DMS79 treated with DMSO at 0.1 percent for 48 hours (cell line): ENCODE measurements at places on chromosomes 3 and 15.

DNA sequence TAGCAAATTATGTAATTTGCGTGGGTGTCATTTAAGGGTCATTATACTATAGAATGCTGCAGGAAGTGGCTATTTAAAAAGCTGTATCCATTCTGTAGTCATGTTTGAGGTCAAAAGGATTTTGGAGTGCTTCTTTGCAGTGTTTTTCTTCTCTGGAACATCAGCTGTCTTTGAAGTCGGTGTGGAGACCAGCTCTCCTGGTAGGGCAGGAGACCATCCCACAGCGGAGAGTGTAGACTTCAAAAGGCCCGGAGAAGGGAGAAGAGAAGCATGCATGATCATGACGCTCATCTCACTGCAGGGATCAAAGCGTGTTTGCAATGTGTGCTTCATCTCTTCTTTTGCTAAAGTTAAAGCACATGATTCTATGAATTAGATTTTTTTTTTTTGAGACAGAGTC is 19.9 kb downstream of the PXK start:
- no peak for DNase-seq

- no peak for DNase-seq
Measured at GRCh38 chr15:68333775-68334470, 56.4 kb downstream of the FEM1B start.

DNA sequence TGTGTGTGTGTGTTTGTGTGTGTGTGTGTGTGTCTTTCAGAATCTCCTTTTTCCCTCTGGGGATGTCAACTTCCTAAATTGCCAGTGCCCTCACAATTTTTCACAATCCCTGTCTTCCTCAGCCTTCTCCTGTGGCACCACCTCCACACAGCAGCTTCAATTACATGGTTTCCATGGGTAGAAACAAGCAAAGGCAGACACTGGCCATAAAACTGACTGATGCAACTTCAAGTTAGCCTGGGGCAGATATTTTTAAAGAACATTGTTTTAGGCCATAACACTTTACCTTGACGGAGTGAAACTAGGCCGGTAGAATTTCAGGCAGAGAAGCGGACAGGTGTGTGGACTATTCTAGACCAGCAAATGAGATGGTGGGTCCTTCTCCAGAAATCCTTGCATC is 405.8 kb upstream of the SUCLG2 start:
- no peak for DNase-seq

DNA sequence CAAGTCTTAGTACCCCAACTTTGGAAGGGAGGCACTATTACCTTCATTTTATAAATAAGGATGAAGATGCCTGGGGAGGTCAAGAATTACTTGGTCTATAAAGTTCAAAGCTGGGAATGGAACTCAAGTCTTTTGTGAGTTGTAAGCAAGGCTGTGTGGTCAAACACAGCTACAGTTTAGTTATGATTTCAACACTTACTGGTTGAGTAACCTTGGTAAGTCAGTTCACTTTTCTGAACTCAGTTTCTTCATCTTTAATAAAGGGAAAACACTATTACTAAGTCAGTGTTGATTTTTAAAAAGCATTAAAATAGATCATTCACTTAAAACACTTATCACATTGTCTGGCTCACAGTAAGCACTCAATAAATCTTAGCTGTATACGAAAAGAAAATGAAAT is 200.4 kb upstream of the ADAMTS9 start:
- DNase-seq, result no peak

GRCh38 chr3:100030914-100031425 is 83.3 kb downstream of the FILIP1L start:
- DNase-seq, result no peak

GRCh38 chr15:66251790-66252684 is 1.5 kb downstream of the MEGF11 start:
- peak; percentile 5 for DNase-seq

DNA sequence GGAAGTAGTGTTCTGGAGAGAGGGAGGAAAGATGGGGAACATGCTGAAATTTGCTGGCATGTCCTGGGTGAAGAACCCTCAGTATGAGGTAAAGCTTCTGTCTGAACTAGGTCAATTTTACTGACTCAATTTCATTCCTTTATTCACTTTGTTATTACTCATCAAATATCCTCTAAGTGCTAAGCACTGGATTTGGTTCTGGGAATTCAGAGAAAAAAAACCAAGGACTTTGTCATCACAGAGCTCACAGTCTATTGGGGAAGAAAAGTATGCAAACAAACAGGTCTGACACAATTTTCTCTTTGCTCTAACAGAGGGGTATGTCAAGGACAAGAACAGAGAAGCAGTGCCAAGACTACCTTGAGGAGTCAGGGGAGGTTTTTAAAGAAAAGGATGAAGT is 68.0 kb downstream of the TFG start:
- no peak for DNase-seq

- no peak for DNase-seq
Measured at GRCh38 chr3:126849768-126850167, 133.1 kb upstream of the PLXNA1 start.

- DNase-seq, result no peak
Measured at GRCh38 chr3:194368918-194369317, 625 bp downstream of the LRRC15 start.

DNA sequence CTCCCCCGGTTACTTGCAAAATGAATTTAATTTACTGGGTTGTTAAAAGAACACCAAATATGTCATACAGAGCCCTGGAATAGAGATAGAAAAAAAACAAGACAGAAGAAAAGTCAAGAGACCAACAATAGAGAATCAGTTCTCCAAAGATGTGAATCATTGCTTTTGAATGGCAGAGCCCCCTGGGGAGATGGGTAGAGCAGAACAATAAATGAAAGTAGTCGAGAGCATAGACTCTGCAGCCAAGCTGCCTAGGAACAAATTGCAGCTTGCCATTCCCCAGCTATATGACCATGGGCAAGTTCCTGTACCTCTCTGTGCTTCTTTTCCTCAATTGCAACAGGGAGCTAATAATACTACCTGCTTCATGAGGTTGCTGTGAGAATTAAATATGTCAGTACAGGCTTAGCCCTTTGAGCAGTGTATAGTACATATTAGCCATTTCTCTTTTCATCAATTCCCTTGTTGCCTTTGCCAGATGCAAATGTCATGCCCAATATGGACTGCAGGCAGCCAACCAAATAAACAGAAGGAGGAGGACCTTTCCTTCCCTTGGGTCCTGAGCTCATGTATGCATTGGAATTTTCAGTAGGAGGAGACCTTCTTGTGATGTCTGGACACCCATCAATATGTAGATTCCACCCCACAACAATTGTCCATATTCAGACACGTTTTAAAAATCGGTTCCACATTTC is 25.0 kb upstream of the BFSP2 start:
- no peak for DNase-seq

DNA sequence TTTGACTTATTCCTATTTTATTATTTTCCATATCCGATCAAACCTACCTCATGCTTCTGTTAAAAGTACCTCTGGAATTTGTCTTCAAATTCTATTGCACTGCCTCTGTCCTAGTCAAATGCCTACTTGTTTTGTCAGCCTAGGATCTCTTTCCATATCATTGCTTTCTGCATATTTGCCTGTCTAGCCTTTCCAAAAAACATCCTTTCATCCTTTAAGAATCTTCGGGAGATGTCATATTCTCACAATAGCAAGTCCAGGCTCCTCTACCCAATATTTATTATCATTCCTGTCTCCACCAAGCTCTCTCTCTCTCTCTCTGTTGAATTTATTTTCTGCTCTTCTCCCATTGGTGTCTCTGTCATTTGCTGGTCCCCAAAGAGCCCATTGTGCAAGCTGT is 80.1 kb downstream of the LRRC28 start:
- DNase-seq, result no peak

DNA sequence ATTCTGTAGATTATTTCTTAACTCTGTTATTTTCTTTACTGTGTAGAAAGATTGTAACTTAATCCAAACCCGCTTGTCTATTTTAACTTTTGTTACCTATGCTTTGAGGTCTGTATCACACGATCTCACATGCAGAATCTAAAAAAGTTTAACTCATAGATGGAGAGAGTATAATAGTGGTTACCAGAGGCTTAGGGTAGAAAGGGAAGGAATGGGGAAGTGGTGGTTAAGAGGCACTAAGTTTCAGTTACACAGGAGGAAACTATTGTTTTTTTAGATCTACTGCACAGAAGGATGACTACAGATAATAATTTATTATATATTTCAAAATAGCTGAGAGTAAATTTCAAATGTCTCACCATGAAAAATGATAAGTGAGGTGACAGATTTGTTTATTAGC is 515.2 kb downstream of the RSL24D1 start:
- DNase-seq, result no peak

DNA sequence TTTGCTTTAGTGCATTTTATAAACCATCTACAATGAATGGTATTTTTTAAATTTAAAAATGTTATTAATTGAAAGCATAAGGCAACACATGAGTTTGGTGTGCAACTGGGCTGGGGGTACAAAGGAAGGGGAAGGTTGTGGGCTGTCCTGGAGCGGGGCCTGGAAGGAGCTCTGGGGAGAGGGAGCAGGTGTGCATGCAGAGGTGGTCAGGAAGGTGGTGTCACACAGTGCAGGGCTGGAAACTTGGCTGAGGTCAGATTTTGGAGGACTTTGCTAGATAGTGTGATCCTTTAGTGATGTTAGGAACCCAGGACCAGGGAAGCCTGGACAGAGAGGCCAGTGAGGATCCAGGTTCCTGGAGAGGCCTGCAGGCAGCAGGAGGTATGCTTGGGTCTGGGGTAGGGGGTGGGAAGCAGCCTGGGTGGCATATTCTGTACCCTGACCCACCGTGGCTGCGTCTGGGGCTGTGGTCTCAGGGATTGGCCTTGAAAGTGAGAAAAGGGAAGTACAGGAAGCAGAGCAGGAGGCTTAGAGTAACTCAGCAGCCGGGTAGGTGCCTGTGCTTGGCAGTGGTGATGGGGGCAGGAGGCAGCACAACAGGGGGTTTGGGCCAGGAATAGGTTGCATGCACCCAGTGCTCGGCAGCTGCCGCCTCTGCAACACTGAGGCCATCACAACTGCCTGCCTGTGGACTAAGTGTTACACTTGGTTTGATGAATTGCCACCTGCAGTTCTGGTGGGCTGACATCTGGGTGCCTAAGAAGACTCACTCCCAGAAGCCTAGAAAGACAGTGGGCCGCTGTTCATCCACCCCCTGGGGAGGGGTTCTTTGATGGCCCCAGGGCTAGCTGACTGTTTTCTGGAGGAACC is 33.0 kb downstream of the KY start:
- no peak for DNase-seq

- no peak for DNase-seq
Measured at GRCh38 chr15:79675982-79676381, 220.8 kb downstream of the MTHFS start.

GRCh38 chr3:191300422-191300821 is 28.8 kb upstream of the CCDC50 start:
- DNase-seq, result no peak

DNA sequence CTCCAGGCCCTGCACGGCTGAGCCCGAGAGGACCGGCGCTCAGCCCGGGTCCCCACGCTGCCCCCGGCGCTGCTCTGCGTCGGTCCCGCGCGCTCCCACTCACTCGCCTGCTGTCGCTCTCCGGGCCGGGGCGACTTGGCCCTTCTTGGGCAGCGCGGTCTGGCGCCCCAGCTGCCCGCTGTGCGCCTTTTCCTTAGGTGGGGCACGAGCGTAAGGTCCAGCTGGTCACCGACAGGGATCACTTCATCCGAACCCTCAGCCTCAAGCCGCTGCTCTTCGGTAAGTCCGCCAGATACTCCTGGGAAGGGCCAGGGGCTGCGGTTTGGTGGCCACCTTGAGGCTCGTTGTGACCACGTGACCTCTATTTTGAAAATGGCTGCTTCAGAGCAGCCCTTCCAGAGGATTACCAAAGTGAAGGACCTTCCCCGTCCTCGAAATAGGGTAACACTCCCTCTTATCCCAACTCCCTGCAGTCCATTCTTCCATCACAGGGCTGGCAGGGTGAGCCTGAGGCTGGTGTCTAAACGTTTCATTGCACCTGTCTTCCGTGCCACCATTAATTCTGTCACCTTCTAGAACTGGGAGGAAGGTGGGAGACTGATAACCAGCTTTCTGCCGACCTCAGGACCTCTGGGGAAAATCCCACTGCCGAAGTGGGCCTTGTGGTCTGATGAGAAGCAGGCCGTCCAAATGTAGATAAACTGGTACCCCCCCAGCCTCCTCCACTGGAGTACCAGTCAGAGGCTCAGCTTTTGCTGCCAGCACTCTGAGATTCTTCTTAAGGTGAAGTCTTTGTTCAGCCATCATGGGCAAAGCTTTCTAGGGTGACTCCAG is 812 bp downstream of the P4HTM start:
- DNase-seq, result peak; percentile 33

DNA sequence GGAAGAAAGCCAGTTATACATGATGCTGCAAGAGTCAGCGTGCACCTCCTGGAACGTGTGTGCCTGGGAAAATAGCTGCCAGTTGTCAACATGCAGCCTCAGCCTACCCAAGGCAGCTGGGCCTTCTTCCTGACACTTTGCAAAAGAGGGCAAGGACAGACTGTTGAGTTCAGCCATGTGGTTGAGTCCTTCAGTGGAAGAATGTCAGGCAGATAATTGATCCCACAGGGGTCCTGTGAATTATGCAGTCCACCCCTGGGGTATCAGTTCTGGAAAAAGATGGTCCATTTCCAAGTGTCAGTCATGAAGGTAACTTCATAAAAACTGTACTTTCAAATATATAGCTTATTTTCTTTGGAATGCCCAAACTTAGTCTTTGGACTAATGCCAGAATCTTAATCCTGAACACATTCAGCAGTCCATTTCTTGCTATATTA is 79.6 kb downstream of the ARNT2 start:
- DNase-seq, result peak; percentile 62

DNA sequence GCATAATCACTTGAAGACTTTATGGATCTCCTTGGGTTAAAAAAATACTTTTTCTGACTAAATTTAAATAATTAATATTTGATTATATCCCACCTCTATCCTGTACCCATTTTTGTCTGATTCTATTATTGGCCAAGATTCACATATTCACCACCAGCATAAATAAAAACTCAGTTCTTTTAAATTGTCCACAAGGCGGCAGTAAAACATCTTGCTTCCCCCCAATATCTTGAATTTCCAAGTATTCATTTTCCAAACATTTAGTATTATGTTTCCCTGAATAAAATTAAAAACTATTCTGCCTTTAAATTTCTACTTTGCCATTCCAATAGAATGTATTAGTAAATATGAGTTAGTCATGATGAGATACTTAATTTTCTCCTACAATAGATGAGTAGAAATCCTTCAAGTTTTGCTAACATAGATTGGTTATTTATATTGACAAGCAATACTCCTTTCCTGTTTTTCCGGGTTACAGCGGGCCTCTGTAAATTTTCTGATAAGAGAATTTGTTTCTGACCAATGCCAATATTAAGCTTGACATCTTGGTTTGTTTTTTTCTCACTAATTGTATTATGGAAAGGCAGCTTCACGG is 218.7 kb upstream of the MDFIC2 start:
- DNase-seq, result peak; percentile 1

- DNase-seq, result no peak
Measured at GRCh38 chr3:134992586-134992985, 197.5 kb downstream of the EPHB1 start.

DNA sequence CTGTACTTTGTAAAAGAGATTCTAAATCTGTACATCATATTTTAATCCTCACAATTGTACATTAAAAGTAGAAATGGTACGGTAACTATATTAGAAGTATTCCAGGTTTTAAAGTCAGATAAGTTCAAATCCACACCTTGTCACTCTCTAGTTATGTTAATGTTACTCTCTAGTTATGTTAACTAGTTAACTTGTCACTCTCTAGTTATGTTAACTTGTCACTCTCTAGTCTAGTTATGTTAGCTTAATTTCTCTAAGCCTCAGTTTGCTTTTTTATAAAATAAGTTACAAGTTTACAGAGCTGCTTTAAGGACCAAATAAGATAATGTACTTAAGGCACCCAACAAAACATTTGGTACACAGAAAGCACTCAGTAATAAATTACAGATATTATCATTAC is 42.6 kb downstream of the ZNF280D start:
- DNase-seq, result no peak
